ENCODE measurements at places on chromosomes 12 and 14. TPM values are rescaled to one million over a fixed set of nuclear protein-coding genes. Genes with fewer than 3 reads are reported as not detected.

GRCh38 chr12:78878459-78878858, 13.9 kb downstream of the SYT1 start:
- DNase-seq: no peak

GRCh38 chr14:62710811-62711210, 334.4 kb downstream of the KCNH5 start:
- DNase-seq: no peak

GRCh38 chr12:57927086-57927485, 14.3 kb upstream of the ATP23 start:
- DNase-seq: no peak

- no peak for DNase-seq
Observed at GRCh38 chr12:130301559-130301958, 36.1 kb upstream of the PIWIL1 start.

DNA sequence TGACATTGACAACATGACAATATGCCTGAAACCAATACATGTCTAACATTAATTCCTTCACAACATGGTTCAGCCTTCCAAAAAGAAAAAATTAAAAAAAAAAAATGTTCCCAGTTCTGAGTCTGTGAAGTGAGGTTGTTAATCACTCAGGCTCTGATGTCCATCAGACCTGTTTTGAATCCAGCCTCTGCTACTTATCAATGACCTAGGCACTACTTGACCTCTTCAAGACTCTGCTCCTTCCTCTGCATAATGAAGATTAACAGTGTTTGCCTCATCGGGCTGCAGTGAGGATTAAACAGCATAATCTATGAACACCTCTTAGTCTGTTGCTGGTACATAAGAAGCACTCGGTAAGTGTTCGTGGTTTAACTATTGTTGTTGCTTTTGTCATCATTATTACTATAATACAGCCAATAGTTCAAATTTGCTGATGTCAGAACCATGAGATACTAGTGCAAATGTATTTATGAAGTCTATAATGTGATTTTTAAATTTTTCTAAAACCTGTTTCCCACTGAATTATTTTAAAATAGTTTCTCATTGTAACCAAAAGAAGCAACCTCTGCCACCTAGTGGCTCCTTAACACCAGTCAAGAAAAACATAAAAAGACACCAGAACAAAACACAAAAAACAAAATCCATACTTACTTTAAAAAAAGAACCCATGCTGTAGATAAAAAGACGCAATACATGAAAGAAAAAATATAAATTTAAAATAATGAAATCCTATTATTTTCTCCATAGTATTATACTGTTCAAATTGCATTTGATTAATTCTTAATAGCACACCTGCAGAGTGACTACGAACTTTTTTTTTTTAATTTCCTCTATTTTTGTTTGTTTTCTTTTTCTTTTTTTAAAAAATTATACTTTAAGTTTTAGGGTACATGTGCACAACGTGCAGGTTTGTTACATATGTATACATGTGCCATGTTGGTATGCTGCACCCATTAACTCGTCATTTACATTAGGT, 20.3 kb upstream of the TMX1 start:
- DNase-seq: no peak

DNA sequence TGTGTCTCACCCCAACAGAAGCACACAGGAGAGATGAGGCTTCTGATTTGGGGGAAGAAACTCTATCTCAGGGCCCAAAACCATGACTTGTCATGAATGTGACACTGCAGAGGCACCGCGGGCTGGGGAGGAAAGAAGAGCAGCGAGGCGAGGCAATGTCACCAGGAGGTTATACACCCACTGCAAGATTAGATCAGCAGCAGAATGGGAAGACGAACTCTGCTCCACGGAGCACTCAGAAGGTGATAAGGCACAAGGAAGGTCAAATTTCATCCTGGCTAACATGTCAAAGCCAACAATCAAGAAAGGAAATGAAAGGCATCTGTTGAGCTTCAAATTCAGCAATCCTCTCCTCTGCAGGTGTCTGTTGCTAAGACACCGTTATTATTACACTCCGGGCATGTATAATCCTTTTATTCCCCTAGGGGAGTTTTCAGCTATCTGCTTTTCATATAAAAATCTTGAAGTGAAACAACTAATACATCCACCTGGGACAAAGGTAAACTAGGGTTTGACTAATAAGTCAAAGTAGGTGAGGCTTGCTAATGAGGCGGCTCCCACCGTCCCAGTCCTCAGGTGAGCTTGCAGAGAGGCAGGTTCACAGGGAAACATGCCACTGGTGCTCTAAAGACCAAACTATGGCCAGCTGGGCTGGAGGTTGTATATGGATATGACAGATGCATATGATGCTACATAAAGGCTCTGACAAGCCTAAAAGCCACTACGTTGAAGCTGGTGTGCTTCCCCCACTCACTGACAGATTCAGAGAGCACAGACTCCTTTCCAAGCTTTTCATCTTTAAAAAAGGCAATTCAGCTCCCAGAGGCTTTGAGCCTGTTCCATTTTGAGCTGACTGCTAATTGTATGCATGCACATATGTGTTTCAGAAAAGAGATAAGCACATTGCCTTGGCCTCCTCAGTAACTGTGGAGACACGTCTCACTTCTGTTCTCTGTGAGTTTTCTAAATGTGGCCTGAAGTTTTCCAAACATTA, 221.2 kb downstream of the NELL2 start:
- no peak for DNase-seq

DNA sequence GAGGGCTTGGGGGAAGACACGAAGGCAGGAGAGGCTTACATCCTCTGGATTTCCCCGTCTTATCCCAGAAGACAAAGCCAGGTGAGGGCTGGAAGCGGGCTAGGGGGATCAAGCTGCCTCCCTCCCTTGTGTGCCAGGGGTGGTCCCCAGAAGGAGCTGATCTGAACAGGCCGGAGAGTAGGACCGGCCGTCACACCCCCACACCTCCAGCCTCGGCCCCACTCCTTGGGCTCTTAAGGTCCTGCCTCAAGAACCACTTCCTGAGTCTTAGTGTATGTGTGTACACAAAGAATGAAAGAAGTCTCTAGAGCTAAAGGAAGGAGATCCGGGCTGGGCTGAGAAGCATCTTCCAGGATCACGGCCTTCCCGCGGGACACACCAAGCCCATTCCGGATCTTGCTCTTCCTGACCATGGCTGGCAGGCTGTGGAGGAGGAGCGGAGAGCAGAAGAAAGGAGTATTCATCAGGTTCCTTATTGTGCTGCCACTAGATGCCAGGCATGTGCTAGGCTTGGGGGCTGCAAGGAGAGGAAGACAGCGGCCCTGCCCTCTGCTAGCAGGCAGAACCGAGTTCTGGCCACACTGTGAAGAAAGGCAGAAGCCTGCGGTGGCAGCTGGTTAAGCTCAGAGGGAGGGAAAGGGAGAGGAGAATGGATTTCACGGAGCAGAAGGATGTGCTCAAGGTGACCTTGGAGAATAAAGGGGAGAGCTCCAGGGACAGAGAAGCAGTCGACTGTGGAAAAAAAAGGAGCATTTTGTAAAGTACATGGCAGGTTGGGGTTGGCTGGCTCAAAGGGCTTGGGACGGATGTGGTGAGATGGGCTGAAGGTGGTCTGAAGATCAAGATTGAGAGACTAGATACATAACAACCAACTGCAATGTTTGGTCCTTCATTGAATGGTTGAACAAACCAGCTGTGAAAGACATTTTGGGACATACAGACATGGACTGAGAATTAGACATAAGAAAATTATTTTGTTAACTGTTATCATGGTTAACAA, 1.3 kb upstream of the CD63 start:
- no peak for DNase-seq

DNA sequence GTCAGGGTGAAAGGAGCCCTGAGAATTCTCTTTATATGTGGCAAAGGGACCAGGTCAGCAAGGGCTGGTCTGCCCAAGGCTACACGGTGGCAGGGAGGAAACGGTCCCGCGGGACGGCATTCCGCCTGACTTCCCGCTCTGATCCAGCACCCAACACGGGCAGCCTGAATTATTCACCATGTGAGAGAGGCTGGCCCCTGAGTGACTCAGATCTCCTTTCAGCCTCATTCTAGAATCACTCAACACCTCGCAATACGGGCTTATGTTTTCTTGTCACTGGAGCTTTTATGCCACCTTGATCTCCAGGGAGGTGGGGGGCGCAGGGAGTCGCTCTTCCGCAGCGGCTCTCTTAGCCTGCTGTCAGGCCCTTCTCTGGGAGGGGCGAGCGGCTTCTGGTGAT, 8.5 kb downstream of the LRTM2 start:
- DNase-seq: no peak

DNA sequence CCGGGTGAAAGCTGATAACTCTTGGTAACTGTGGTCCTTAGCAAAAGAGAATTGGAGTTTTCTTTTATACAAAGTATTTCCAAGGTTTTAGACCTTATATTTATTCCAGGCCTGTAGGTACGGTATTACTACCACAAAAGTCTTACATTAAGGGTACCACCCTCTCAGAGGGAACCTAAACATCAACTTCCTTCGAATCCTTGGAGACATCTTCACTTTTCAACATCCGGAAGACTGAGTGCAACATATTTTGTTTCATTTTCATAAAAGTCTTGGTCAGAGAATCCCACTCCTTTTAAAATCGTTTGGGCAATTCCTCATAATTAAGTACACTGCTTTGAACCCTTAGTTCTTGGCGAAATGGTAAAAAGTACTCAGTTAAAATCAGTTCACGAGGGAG, 1.2 kb downstream of the CNOT2 start:
- no peak for DNase-seq

GRCh38 chr12:20950248-20950647, 139.7 kb downstream of the SLCO1B3 start:
- no peak for DNase-seq

DNA sequence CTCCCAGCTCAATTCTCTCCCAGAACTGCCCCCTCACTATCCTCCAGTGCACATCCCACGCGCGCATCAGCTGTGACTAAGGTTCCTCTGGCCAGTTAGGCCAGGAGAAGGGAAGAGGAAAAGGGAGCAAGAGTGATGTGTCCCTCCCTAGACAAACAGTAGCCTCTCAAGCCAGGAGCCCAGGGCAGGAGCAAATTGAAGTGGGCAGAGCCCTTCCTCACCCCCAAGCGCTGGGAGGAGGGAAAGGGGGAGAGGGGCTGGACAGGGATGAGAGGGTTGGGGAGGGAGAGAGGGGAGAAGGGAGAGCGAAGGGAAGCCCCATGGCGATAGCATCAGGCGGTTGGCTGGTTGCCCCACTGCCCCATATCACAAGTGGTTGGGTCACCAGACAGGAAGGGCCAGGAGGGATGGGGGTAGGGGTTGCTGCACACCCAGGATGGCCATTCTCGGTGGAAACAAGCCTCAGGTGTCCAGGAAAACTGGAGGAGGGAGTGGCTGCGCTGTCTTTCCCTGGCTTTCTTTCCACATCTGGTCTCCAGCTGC, 1.1 kb downstream of the CD63 start:
- DNase-seq: no peak

GRCh38 chr14:22668417-22668816, 24.3 kb upstream of the OR6J1 start:
- no peak for DNase-seq

DNA sequence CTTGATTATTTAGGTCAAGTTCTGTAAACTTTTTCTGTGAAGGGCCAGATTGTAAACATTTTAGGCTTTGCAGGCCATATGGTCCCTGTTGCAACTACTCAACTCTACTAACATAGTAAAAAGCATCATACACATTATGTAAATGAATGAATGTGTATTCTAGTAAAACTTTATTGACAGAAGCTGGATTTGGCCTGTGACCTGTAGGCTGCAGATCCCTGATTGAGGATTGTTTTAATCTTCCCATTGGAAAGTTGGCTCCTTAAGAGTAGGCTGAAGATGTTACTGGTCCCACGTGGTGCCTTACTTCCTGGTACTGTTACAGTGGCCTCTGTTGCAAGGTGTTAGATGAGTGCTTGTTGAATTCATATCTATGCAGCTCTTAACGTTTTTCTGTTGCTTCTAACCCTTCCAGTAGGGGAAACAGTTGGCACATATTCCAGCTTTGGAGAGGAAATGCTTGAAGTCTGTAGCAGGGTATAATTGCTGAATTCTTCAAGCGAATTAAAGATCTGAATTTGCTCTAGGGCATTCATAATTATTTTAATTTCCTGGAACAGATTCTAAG, 133.6 kb upstream of the DNM1L start:
- DNase-seq: no peak

GRCh38 chr14:80618751-80619329, 322.7 kb downstream of the CEP128 start:
- DNase-seq: no peak

DNA sequence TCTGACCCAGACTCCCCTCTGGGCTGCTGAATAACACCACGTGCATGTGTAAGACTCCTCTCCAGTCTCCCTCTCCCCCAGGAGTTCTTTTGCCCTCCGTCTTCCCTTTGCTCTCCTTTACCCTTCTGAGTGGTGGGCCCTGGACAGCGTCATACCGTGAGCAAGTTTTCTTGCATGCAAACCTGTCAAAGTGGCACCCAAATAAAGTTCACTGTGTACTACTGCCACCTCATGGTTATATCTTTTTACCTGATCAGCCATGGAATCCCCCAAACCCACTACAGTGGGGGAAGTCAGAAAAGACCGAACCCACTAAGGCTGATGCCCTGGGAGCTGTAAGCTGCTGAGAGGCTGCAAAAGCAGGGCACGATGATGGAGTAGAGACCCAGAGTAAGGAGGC, 131.1 kb upstream of the VRK1 start:
- no peak for DNase-seq

DNA sequence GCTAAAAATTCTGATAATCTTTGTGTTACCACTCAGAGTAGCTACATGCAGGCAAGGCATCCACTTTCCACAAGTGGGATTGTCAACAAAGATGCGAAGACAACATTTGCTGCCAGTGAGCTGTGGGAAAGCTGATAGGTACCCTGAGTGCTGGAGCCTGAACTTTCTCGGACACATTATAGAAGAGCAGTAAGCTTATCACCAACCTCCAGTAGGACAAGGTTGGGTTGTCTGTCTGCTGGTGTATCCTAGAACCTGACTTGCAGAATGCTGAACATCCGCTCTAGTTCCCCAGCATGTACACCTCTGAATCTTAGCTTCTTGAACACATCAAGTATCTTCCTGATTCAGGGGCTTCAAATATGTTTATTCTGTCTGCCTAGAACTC, 103.8 kb upstream of the PPM1H start:
- DNase-seq: no peak

- DNase-seq: no peak
Observed at GRCh38 chr14:36208690-36209278, 32.3 kb upstream of the PTCSC3 start.

The MUCL1 gene
- not detected for polyA plus RNA-seq

The CD163 gene
- 14.5 TPM for polyA plus RNA-seq

The C1R gene
- 80.9 TPM for polyA plus RNA-seq

The LMO3 gene
- polyA plus RNA-seq: 0.95 TPM
